A673 (cell line): ENCODE measurements at places on chromosomes 11 and 22. TPM values are rescaled to one million over a fixed set of nuclear protein-coding genes. Genes with fewer than 3 reads are reported as not detected.

Gene MS4A7
- total RNA-seq, result not detected in 2 replicates

Gene KLHDC7B
- 1.4 and 1.6 TPM in 2 replicates for total RNA-seq

Gene CABP4
- total RNA-seq, result not detected in 2 replicates

DNA sequence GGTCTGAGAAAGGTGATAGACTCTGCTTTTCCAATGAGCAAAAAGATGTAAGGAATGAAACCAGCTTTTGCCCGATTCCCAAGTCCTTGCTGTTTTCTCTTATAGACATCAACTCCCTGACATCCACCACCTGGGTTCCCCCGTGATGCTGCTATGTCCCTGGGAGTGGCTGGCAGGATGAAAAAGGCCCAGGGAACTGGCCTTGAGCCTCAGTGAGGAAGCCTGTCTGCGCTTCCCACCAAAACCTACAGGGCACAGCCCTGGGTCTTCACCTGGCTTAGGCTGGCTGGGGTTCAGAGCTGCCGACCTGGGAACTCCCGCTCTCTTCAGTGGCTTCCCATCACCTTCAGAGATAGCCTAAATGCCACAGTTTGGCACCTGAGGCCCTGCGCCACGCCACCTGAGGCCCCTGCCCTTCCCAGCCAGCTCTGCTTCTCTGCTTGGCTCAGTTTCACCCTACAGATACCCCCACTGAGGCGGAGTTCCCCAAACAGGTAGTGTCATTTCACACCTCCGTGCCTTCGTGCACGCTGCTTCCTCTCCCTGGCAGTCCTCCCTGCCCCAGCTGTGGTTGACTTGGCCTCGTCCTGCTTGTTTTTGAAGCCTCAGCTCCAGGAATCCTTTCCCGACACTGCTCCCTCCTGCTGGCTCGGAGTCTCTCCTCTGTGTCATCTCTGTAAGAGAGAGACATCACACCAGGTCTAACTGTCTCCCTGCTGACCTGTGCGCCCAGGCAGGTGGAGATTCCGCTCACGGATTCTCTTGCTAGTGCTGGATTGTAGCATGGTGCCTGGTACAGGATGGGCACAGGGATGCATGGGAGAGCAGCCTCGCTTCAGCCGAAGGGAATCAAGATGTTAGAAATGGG is 10.7 kb downstream of the SLC37A2 start:
- DNase-seq, result no peak
- no peaks in the 10 kb centered on the region for H3K27me3 ChIP-seq
- no peaks in the 10 kb centered on the region for H3K36me3 ChIP-seq
- no peak overlapping the region for H3K4me3 ChIP-seq

GRCh38 chr11:95385577-95385976 is 154.6 kb upstream of the SESN3 start:
- H3K36me3 ChIP-seq, result no peaks in the 10 kb centered on the region
- H3K27me3 ChIP-seq, result peaks cover 8% of the 10 kb centered on the region
- no peaks in the 10 kb centered on the region for H3K4me1 ChIP-seq
- no peak for DNase-seq
- no peak overlapping the region for H3K27ac ChIP-seq

DNA sequence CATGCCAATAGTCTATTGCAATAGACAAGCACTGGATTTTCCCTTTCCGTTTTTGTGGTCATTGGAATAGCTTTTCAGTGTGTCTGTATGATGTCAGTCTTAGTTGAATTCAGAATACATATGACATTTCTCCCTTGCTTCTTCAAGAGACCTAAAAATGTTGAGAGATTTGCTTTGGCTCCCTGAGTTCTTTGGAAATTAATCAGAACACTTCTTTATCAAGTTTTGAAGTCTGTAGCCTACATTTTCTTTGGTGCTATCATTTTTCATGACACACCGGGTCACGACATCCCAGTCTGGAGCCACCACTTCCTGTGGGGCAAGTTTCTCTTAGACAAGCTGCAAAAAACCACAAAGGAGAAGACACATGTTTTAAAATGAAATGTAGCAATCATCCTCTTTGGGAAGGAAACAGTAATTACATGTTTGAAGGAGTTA is 847.1 kb downstream of the OPCML start:
- H3K4me1 ChIP-seq, result peaks cover 16% of the 10 kb centered on the region
- DNase-seq, result peak; percentile 91
- peaks cover 58% of the 10 kb centered on the region for H3K27me3 ChIP-seq
- H3K36me3 ChIP-seq, result no peaks in the 10 kb centered on the region
- no peak overlapping the region for H3K4me3 ChIP-seq
- H3K27ac ChIP-seq, result no peak overlapping the region

DNA sequence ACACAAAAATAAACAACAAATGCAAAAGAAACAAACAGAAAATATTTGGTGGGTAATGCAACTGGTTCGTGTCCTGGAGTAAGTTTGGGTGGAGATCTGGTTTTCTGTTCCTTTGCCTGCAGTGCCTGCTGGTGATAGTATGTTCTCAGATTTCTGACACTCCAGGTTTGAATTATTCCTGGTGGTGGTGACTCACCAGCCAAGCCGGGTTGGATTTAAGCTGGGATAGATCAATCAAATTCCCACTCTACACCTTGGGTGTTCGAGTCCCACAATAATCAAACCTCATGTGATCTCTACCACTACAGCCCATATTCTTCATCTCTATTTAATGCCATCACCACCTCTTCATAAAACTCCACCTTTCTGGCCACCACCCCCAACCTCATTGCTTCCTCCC is 421.8 kb downstream of the NTM start:
- H3K4me1 ChIP-seq, result no peaks in the 10 kb centered on the region
- DNase-seq, result no peak
- H3K27me3 ChIP-seq, result peaks cover 88% of the 10 kb centered on the region
- H3K36me3 ChIP-seq, result no peaks in the 10 kb centered on the region
- H3K4me3 ChIP-seq, result no peak overlapping the region

- no peak overlapping the region for H3K4me3 ChIP-seq
- no peaks in the 10 kb centered on the region for H3K27me3 ChIP-seq
- no peak overlapping the region for H3K27ac ChIP-seq
- DNase-seq, result no peak
- H3K36me3 ChIP-seq, result no peaks in the 10 kb centered on the region
- H3K4me1 ChIP-seq, result peaks cover 5% of the 10 kb centered on the region
Measured at GRCh38 chr11:100832829-100833228, 145.7 kb downstream of the ARHGAP42 start.

DNA sequence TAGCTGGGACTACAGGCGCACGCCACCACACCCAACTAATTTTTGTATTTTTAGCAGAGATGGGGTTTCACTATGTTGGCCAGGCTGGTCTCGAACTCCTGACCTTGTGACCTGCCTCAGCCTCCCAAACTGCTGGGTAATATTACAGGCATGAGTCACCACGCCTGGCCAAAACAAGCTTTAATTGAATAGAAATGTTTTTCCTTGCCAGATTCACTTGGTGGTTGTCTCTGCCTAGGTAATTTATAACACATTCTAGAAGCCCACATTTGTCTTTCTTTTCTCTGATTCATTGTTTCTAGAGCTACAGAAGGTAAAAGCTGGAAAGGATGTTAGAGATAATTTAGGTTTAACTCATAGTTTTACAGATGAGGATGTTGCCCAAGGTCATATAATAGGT is 41.3 kb downstream of the CECR2 start:
- no peak for DNase-seq
- no peaks in the 10 kb centered on the region for H3K27me3 ChIP-seq
- H3K4me1 ChIP-seq, result no peaks in the 10 kb centered on the region
- no peak overlapping the region for H3K27ac ChIP-seq
- H3K4me3 ChIP-seq, result no peak overlapping the region

DNA sequence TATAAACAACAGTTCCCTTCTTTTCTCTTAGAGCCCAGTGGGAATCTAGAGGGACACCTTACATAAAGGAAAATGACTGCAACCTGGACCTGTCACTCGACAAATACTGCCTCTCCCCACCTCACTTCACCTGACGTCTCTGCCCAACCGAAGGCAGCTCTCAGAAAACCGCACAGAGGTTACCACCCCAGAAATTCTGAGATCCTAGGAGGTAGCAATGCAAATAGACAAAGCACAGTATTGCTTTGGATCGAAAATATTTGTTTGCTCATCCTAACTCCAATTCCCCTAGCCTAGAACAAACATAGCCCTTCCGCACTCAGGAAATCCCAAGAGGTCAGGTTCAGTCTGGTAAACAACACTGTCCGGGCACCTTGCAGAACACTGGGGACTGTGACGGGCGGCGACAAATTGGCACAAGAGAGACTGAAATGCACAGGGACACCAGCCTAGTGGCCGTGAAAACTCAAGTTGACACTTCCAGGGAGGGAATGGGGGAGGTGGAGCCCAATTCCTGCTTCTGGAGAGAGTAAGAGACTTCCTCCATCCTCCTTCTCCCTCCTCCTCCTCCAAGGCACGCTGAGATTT is 420 bp upstream of the TRIM44 start:
- peak overlapping the region; percentile 91 for H3K27ac ChIP-seq
- H3K4me1 ChIP-seq, result peaks cover 20% of the 10 kb centered on the region
- DNase-seq, result no peak
- H3K4me3 ChIP-seq, result peak overlapping the region; percentile 57
- H3K27me3 ChIP-seq, result no peaks in the 10 kb centered on the region
- H3K36me3 ChIP-seq, result peaks cover 33% of the 10 kb centered on the region

- DNase-seq, result peak; percentile 54
- H3K4me3 ChIP-seq, result peak overlapping the region; percentile 49
- no peaks in the 10 kb centered on the region for H3K27me3 ChIP-seq
Measured at GRCh38 chr11:57597916-57598830, 688 bp downstream of the SERPING1 start.

- H3K27ac ChIP-seq, result no peak overlapping the region
- H3K4me3 ChIP-seq, result no peak overlapping the region
- no peaks in the 10 kb centered on the region for H3K4me1 ChIP-seq
- DNase-seq, result no peak
- H3K36me3 ChIP-seq, result no peaks in the 10 kb centered on the region
Measured at GRCh38 chr11:74849525-74850391, 99.1 kb downstream of the XRRA1 start.

GRCh38 chr22:31333641-31334040 is 12.5 kb downstream of the PATZ1 start:
- no peaks in the 10 kb centered on the region for H3K4me1 ChIP-seq
- no peak for DNase-seq
- no peaks in the 10 kb centered on the region for H3K27me3 ChIP-seq
- peaks cover 88% of the 10 kb centered on the region for H3K36me3 ChIP-seq

DNA sequence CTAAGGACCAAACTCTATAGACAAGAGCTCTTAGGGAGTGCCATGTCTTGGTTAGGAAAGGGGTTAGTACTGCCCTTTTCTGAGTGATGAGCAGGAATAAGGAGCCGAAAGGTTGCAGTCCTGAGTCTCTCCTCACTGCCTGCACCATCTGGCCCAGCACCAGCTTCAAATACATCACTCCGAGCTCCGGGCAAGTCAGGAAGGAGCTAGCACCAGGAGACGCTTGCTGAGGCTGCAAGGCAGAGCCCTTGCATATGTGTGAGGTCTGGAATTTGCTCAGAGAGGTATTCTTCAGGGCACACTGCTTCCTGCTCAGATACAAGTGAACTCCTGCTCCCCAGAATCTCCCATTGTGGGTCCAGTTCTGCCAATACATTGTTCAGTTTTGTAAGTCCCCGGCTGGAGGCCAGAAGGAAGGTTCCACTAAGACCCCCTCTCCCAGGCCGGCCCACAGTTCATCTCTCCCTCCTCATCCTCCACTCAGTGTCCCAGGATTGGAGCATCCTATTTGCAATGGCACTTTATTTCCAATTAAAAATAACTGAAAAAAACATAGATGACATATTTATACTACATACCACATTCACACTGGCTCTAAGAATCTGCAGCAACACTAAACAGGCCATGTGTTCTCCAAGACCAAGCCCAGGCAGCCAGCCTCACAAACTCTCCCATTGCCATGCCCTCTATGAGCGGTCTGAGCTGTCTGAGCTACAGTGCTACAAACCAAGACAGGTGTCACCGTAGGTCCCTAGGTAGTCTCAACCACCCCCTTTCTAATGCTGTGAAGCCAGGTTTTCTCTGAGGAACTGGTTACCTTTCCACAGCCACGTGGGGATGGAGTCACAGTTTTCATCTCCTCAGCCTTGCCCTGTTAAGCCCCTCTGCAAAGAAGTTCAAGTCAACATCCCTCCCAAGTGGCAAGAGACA is 55.1 kb upstream of the SPATA19 start:
- no peaks in the 10 kb centered on the region for H3K4me1 ChIP-seq
- no peaks in the 10 kb centered on the region for H3K27me3 ChIP-seq
- no peak for DNase-seq
- H3K4me3 ChIP-seq, result no peak overlapping the region
- H3K27ac ChIP-seq, result no peak overlapping the region

DNA sequence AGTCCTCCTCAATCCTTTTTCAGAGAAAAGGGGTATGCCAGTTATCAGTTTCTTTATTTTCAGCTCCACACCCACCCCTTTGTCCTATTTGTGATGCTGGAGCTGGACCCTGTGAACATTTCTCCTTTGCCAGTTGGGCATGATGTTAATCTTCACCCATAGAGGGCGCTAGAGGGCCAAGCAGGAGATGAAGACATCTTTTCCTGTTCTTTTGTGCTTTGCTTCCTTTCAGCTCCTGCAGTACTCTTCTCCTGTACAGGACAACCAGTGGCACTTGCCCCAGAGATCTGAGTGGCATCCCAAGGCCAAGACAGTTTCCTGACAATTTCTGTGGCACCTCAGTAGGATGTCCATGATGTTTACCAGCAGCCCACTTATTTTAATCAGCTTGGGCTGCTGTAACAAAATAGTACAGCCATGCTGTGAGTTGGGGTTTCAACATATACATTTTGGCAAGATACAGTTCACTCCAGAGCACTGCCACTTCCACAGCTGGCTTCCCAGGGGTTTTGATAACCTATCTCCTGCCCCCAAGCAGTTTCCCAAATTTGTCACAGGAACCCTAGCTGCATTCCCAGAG is 4.6 kb downstream of the SAA2 start:
- H3K36me3 ChIP-seq, result no peaks in the 10 kb centered on the region
- no peaks in the 10 kb centered on the region for H3K4me1 ChIP-seq
- DNase-seq, result peak; percentile 75
- H3K27ac ChIP-seq, result no peak overlapping the region

GRCh38 chr11:61102667-61103571 is 630 bp downstream of the CD5 start:
- H3K27me3 ChIP-seq, result no peaks in the 10 kb centered on the region
- H3K27ac ChIP-seq, result no peak overlapping the region
- no peaks in the 10 kb centered on the region for H3K36me3 ChIP-seq
- H3K4me1 ChIP-seq, result no peaks in the 10 kb centered on the region

DNA sequence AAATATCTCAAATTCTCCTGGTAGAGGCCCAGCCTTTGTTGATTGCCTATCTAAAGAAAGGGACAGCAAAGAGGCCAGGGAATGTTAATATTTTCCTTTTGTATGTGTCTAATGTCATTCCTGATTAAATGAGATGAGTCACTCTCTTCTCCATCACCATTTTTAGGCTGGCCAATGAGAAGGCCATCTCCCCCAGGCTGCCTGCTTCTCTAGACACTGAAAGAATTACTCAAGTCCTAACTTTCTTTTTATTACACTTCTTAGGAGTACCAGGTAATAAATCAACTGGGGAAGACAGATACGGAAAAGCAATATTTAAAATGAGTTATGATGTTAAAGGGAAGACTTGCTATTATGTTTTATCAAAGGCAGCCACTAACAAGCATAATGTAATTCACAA is 259.2 kb upstream of the SORL1-AS1 start:
- no peak overlapping the region for H3K4me3 ChIP-seq
- H3K27me3 ChIP-seq, result no peaks in the 10 kb centered on the region
- H3K36me3 ChIP-seq, result no peaks in the 10 kb centered on the region
- peaks cover 7% of the 10 kb centered on the region for H3K4me1 ChIP-seq
- DNase-seq, result peak; percentile 85
- no peak overlapping the region for H3K27ac ChIP-seq

- peaks cover 9% of the 10 kb centered on the region for H3K36me3 ChIP-seq
- H3K4me1 ChIP-seq, result peaks cover 6% of the 10 kb centered on the region
- H3K4me3 ChIP-seq, result no peak overlapping the region
- no peak for DNase-seq
Measured at GRCh38 chr22:49768077-49768910, 59.4 kb downstream of the BRD1 start.

GRCh38 chr11:47539681-47540039 is 13.3 kb downstream of the CELF1 start:
- H3K36me3 ChIP-seq, result no peaks in the 10 kb centered on the region
- H3K4me3 ChIP-seq, result no peak overlapping the region
- peak overlapping the region; percentile 0 for H3K27ac ChIP-seq
- H3K27me3 ChIP-seq, result no peaks in the 10 kb centered on the region
- no peak for DNase-seq
- H3K4me1 ChIP-seq, result peaks cover 58% of the 10 kb centered on the region
